ENCODE measurements at places on chromosomes 4 and X. TPM values are rescaled to one million over a fixed set of nuclear protein-coding genes. Genes with fewer than 3 reads are reported as not detected.

- no peaks in the 10 kb centered on the region for H3K36me3 ChIP-seq
- no peak overlapping the region for H3K27ac ChIP-seq
- no peak for DNase-seq
- peaks cover 11% of the 10 kb centered on the region for H3K4me1 ChIP-seq
- no peak overlapping the region for H3K4me3 ChIP-seq
- H3K27me3 ChIP-seq, result no peaks in the 10 kb centered on the region
These were observed 193.0 kb downstream of the MGST2 start for GRCh38 chr4:139858436-139859205.

- H3K36me3 ChIP-seq, result no peaks in the 10 kb centered on the region
- H3K27ac ChIP-seq, result no peak overlapping the region
- no peaks in the 10 kb centered on the region for H3K27me3 ChIP-seq
These were observed 37.4 kb downstream of the SLC16A2 start for GRCh38 chrX:74458736-74459135.

GRCh38 chrX:131199091-131199490, 90.0 kb downstream of the IGSF1 start:
- H3K4me1 ChIP-seq, result no peaks in the 10 kb centered on the region
- H3K27me3 ChIP-seq, result no peaks in the 10 kb centered on the region
- H3K4me3 ChIP-seq, result no peak overlapping the region

DNA sequence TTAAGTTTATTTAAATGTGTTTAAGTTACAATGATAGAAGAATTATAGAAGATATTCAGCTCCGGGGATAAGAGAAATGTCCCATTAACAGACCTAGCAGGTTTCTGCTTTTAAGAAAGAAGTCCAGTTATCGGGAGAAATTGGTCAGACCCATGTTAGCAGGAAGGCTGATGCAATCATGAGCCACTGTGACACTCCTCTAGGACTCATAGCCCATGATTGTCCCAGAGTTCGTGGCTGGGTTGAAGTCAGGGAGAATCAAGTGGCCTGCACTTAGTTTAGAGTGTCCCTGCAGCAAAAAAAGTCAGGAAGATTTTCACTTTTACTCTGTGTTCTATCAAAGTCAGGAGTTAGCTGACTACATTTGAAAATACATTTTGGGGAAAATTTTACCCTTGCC, 72.0 kb downstream of the TMEM144 start:
- H3K4me3 ChIP-seq, result no peak overlapping the region
- DNase-seq, result no peak
- no peaks in the 10 kb centered on the region for H3K36me3 ChIP-seq
- H3K27ac ChIP-seq, result no peak overlapping the region

DNA sequence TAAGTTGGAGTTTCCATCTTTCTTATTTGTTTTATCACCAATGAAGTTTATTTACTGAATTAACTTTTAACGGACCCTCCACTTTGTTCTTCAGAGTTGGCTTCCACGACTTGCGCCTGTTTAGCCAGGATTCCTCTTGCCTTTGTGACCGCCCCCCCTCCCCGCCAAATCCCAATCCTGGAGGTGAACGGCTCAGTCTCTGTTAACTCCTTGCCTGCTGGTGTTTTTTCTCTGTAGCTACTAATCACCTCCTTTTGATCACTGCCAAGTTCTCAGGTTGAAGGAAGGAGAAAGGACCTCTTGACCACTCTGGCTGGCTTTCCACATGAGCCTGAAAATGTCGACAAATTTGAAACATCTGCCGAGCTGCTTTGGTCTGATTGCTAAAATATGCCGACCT, 46.8 kb upstream of the BCOR start:
- peaks cover 41% of the 10 kb centered on the region for H3K4me1 ChIP-seq
- no peak overlapping the region for H3K4me3 ChIP-seq
- peaks cover 21% of the 10 kb centered on the region for H3K27me3 ChIP-seq
- DNase-seq, result no peak
- no peak overlapping the region for H3K27ac ChIP-seq
- H3K36me3 ChIP-seq, result no peaks in the 10 kb centered on the region

DNA sequence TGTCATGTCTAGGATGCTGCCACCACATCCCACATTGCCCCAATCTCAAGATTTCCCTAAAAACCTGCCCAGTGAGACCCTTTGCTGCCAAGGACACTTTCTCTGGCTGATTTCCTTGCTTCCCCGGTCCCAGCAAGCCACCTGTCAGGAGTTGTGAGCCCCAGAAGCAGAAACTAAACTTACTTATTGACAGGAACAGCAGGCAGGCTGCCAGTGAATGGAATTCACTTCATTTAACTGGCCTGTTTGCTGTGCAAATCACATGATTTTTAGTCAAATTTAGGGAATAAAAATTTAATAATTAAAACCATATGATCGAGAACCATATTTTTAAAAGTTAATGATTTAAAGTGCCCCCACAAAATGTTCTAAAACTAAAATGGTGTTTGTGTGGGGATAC, 48.5 kb downstream of the MAMLD1 start:
- H3K4me3 ChIP-seq, result no peak overlapping the region
- peaks cover 14% of the 10 kb centered on the region for H3K4me1 ChIP-seq
- H3K27me3 ChIP-seq, result no peaks in the 10 kb centered on the region

- H3K4me1 ChIP-seq, result no peaks in the 10 kb centered on the region
- no peaks in the 10 kb centered on the region for H3K27me3 ChIP-seq
- no peak for DNase-seq
- H3K36me3 ChIP-seq, result no peaks in the 10 kb centered on the region
These were observed 8.0 kb downstream of the OPRPN start for GRCh38 chr4:70405765-70406164.

GRCh38 chr4:3489451-3489962, 26.4 kb downstream of the DOK7 start:
- DNase-seq, result no peak
- H3K27me3 ChIP-seq, result no peaks in the 10 kb centered on the region
- no peak overlapping the region for H3K4me3 ChIP-seq
- H3K4me1 ChIP-seq, result peaks cover 60% of the 10 kb centered on the region
- H3K36me3 ChIP-seq, result peaks cover 2% of the 10 kb centered on the region
- H3K27ac ChIP-seq, result no peak overlapping the region

DNA sequence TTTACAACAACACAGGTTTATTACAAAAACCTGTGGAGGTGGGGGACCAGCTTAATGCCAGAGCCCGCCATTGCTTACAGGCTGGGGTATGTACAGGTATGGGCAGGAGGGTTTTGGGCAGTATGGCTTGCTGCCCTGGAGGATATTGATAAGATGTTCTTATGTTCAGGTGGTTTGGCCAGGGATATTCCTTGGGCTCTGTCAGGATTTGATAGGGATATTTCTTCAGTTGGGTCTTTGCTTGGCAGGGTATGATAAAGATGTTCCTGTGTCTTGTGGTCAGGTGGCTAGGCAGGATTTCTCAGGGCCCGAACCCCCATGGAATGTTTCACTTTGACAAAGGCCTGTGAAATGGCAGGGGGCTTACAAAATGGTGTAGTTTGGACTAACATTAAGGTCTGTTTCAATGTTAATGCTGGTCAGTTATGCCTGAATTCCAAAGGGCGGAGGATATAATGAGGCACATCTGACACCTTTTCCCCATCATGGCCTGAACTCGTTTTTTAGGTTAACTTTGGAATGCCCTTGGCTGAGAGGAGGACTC, 3.1 kb downstream of the MGST2 start:
- H3K4me3 ChIP-seq, result no peak overlapping the region
- H3K27ac ChIP-seq, result no peak overlapping the region
- DNase-seq, result no peak
- no peaks in the 10 kb centered on the region for H3K27me3 ChIP-seq
- no peaks in the 10 kb centered on the region for H3K36me3 ChIP-seq
- H3K4me1 ChIP-seq, result peaks cover 17% of the 10 kb centered on the region

DNA sequence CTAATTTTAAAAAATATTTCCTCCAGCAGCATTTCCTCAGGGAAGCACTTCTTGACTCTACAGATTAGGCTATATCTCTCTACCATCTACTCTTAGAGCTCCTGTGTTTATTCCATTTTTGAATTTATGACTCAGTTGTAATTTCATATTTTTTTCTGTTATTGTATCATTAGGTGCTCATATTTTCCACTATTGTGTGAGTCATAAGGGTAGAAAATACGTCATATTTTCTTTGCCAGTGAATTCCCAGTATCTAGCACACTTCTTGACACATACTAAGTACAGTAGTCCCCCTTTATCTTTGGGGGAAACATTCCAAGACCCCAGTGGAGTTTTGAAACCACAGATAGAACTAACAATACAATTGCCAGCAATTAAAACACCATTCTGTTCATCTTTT, 431.2 kb downstream of the GASK1B start:
- H3K36me3 ChIP-seq, result no peaks in the 10 kb centered on the region
- no peak for DNase-seq
- H3K4me1 ChIP-seq, result no peaks in the 10 kb centered on the region
- no peak overlapping the region for H3K4me3 ChIP-seq
- H3K27me3 ChIP-seq, result no peaks in the 10 kb centered on the region
- H3K27ac ChIP-seq, result no peak overlapping the region

DNA sequence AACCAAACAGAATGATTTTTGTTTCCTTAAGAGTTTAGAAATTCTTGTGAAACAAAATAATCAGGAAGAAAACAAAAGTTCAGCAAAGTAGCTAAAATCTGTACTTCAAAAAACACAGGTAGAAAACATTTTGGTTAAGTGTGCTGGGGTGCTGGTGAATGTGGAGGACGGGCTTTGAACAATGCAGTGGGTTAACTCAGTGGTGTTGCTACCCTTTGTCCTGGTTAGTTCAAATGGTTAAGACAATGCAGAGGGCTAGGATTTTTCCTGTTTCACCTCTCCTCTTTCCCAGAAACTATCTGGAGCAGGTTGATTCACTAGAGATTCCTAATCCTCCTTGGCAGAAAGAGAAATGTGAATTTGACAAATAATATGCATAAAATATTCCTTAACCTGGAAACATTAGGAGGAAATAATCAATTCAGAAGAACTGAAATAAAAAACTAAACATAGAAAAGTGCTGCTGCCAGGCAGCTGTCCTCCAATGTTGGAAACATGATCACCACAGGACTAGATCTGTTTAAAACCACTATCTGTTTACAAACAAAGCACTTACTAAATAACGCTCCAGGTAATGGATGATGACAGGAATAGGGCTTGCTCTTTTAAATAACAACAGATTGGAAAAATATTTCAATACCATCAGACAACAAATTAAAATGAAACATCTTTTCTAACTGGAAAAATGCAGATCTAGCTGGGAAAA, 148.9 kb downstream of the MAML3 start:
- DNase-seq, result no peak
- H3K27ac ChIP-seq, result no peak overlapping the region
- no peaks in the 10 kb centered on the region for H3K4me1 ChIP-seq
- no peaks in the 10 kb centered on the region for H3K27me3 ChIP-seq

- no peak overlapping the region for H3K4me3 ChIP-seq
- no peak overlapping the region for H3K27ac ChIP-seq
- no peak for DNase-seq
- no peaks in the 10 kb centered on the region for H3K27me3 ChIP-seq
- H3K36me3 ChIP-seq, result no peaks in the 10 kb centered on the region
- no peaks in the 10 kb centered on the region for H3K4me1 ChIP-seq
These were observed 141.1 kb downstream of the NPNT start for GRCh38 chr4:106036334-106036733.

DNA sequence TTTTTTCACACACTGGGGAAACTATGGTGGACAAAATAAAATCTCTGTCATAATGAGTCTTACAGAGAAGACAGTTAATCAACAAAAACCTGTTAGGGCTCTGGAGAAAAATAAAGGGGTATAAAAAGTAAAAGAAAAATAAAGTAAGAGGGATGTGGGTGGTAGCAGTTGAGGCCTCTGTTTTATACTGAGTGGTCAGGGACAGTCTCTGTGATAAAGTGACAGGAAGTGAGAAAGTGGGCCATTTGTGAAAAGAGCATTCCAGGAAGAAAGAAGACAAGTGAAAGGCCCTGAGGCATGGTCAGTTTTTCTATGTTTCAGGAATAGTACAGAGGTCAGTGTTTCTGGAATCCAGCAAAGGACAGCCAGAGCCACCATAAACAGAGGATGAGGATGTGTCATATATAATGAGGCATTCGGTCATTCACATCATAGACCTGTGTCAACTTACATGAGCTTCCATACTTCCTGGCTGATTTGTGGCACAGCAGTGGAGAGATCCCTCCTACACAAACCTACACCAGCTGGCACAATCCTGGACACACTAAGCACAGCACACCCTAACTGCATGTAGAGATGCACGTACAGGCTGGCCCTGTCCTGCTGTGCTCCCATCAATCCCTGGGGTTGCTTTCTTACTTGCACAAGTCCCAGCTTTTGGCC, 64.4 kb upstream of the NAP1L5 start:
- no peaks in the 10 kb centered on the region for H3K36me3 ChIP-seq
- H3K27ac ChIP-seq, result no peak overlapping the region
- no peaks in the 10 kb centered on the region for H3K27me3 ChIP-seq
- H3K4me1 ChIP-seq, result no peaks in the 10 kb centered on the region
- H3K4me3 ChIP-seq, result no peak overlapping the region

PF4V1 gene
- 3.3 TPM for total RNA-seq

SMAD1 gene
- 12.8 TPM for total RNA-seq

CXCL6 gene
- total RNA-seq, result not detected

AKAP4 gene
- not detected for total RNA-seq

GLUD2 gene
- total RNA-seq, result 0.16 TPM

GNRHR gene
- total RNA-seq, result not detected

MAGEB2 gene
- not detected for total RNA-seq

SPANXD gene
- total RNA-seq, result not detected
